Thymus (tissue), 14 donors: ENCODE measurements at places on chromosomes 7 and 10. TPM values are rescaled to one million over a fixed set of nuclear protein-coding genes. Genes with fewer than 3 reads are reported as not detected.

DNA sequence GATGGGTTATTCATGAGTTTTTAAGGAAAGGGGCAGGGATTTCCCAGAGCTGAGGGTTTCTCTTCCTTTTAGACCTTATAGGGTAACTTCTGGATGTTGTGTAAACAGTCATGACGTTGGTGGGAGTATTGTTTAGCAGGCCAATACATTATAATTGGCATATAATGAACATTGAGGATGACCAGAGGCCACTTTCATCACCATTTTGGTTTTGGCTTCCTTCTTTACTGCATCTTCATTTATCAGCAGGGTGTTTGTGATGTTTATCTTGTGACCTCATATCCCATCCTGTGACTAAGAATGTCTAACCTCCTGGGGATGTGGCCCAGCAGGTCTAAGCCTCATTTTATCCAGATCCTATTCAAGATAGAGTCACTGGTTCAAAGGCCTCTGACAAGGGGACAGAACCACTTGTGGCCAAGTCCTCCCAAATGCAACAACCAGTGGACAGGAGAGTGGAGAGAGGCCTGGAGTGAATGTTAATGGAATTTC, 77.3 kb upstream of the RPA3 start:
- no peak for DNase-seq
- no peaks in the 10 kb centered on the region for H3K36me3 ChIP-seq
- H3K4me3 ChIP-seq = no peak overlapping the region
- no peaks in the 10 kb centered on the region for H3K27me3 ChIP-seq
- no peaks in the 10 kb centered on the region for H3K4me1 ChIP-seq

SYT15 gene
- 2.6 TPM for polyA plus RNA-seq

LRRC18 gene
- polyA plus RNA-seq = 0.07 TPM

DNA sequence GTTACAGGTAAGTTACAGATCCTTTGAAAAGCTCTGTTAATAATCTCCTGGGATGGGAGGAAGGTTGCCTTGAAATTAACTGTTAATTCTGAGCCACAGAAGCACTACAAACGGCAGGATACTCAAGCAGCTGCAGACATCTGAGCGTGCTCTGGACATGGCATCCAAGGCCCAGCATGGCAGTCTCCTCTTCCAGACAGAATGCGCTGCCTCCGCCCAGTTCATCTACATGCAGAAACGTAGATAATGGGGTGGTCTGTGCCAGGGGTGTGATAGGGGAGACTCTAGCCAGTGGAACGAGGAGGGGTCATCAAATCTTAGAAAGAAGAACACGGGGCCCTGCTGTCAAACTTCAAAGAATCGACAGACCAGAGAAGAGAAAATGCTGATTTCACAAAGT, 13.8 kb downstream of the VIPR2 start:
- no peak overlapping the region for H3K4me3 ChIP-seq
- H3K27me3 ChIP-seq = no peaks in the 10 kb centered on the region
- DNase-seq = no peak
- no peaks in the 10 kb centered on the region for H3K4me1 ChIP-seq

- H3K4me1 ChIP-seq = no peaks in the 10 kb centered on the region
- no peaks in the 10 kb centered on the region for H3K27me3 ChIP-seq
- no peak for DNase-seq
- no peaks in the 10 kb centered on the region for H3K36me3 ChIP-seq
Measured at GRCh38 chr10:44627591-44628354, 242.9 kb upstream of the CXCL12 start.

CDNF gene
- polyA plus RNA-seq = 3.6 TPM

GRCh38 chr7:38367301-38367890, 94.0 kb upstream of the TARP start:
- peaks cover 19% of the 10 kb centered on the region for H3K4me1 ChIP-seq
- peak overlapping the region; percentile 90 for H3K27ac ChIP-seq
- peaks cover 7% of the 10 kb centered on the region for H3K36me3 ChIP-seq
- H3K4me3 ChIP-seq = no peak overlapping the region
- no peak for DNase-seq
- no peaks in the 10 kb centered on the region for H3K27me3 ChIP-seq

GRCh38 chr10:12390733-12391132, 41.4 kb downstream of the CAMK1D start:
- H3K27me3 ChIP-seq = no peaks in the 10 kb centered on the region
- no peak for DNase-seq
- H3K27ac ChIP-seq = no peak overlapping the region
- no peak overlapping the region for H3K4me3 ChIP-seq

DNA sequence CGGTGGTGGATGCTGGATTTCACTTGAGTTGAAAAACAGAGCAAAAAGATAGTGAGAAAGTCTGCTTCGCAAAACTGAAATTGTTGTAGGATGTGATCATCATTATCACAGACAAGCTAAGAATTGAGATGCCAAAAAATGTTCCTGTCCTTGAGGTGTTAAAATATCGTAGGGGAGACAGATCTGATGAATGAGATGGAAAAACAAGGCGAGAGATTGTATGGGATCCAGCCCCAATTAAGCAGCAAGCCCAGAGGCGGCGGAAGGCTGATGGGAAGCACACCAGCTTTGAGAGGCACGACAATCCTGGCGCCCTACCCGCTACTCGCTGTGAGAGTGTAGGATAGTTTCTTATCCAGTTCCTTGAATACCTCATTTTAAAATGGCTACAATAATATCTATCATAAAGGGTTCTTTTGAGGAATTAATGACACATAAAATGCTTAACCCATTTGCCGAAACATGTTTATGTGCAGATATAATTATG, 131.1 kb upstream of the PTN start:
- H3K27ac ChIP-seq = no peak overlapping the region
- H3K4me3 ChIP-seq = no peak overlapping the region
- H3K27me3 ChIP-seq = no peaks in the 10 kb centered on the region
- H3K4me1 ChIP-seq = no peaks in the 10 kb centered on the region

RAPGEF5 gene
- 6.1 TPM for polyA plus RNA-seq

DNA sequence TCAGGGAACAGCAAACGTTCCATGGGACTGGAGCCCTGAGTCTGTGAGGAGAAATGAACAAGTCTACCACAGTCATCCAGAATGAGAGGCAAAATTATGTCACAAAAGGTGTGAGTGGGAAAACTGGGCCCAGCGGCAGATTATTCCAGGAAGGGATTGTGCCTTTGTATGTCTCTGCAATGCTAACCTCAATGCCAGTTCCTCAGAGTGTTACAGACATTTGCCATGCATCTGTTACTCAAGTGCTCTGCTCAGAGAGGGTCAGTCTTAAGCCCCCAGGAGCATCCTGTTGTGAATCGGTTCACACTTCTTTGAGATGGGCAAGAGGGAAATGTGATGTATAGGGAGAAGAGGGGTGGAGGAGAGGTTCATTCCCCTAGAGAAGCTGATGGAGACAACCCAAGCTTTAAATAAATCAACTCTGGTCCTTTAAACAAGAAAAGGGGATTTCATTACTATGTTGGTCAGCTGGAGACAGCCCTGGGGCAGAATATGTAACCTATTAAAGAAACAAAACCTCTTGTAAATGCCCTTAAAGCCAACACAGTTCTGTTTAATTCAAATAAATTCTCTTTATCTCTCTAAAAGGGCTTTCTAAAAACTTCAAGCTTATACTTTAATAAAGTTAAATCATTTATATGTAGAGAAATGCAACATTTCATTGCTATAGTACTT, 85.9 kb upstream of the GRB10 start:
- H3K27me3 ChIP-seq = no peaks in the 10 kb centered on the region
- no peak overlapping the region for H3K27ac ChIP-seq
- H3K4me1 ChIP-seq = no peaks in the 10 kb centered on the region
- no peaks in the 10 kb centered on the region for H3K36me3 ChIP-seq
- DNase-seq = no peak

GRCh38 chr7:12949060-12949931, 261.9 kb downstream of the ARL4A start:
- no peak overlapping the region for H3K4me3 ChIP-seq
- no peaks in the 10 kb centered on the region for H3K27me3 ChIP-seq
- no peaks in the 10 kb centered on the region for H3K36me3 ChIP-seq
- no peaks in the 10 kb centered on the region for H3K4me1 ChIP-seq
- no peak overlapping the region for H3K27ac ChIP-seq

DNA sequence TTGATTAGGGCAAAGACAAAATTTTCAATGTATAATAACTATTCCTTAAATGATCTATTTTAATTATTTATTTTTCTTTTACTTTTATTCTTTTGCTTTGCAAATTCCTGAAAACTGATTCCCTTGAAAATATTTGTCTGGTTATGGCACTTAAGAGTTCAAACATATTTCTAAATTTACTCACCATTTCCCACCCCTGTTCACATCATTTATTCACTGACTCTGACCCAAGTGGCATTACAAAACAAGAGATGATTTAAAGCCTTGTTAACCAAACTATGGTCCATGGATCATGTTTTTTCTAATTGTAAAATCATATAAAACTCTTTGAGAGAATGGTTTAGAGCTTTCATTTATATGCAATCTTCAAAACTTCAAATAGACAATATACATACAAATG, 1256.1 kb upstream of the LRRN3 start:
- DNase-seq = no peak
- no peaks in the 10 kb centered on the region for H3K4me1 ChIP-seq
- H3K4me3 ChIP-seq = no peak overlapping the region
- no peak overlapping the region for H3K27ac ChIP-seq

DNA sequence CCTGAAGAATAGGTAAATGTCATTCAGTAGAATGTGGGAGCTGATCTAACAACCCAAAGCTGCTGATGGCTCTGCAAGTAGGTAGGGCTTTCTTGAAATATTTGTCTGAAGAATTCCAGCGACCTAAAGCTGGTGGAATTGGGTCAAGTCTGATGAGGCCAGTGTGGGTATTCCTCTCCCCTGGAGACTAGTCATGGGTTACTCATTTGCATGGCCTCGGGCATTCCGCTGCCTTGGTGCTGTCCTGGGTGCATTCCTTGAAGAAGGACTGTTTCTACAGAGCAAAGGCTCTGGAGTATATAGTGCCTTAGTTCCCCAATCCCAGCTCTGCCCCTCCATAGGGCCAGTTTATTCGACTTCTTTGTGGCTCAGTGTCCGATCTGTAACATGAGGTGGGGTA, 19.2 kb downstream of the PDK4 start:
- H3K27me3 ChIP-seq = no peaks in the 10 kb centered on the region
- H3K4me3 ChIP-seq = no peak overlapping the region
- DNase-seq = no peak
- H3K36me3 ChIP-seq = no peaks in the 10 kb centered on the region

- H3K4me3 ChIP-seq = no peak overlapping the region
- DNase-seq = no peak
- no peak overlapping the region for H3K27ac ChIP-seq
Measured at GRCh38 chr7:156402255-156402654, 238.3 kb upstream of the RNF32 start.

DNA sequence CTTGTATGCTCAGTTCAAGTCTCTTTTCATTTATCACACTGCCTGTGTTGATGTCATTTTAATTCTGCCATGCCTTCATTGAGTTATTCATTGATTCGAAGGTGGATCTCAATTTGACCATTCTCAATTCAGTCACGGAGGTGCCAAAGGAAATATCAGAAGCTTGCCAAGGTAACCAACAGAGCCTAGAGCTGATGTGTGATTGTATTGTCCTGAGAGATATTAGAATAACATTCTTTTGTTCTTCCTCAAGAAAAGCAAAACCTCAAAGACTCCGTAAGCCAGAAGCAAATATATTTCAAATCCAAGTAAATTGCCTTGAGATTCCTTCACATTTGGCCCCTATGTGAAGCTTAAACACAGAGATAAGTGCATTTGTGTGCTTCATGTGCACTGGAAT, 345.3 kb downstream of the CXCL12 start:
- H3K27ac ChIP-seq = no peak overlapping the region
- H3K36me3 ChIP-seq = no peaks in the 10 kb centered on the region
- no peaks in the 10 kb centered on the region for H3K4me1 ChIP-seq
- no peak overlapping the region for H3K4me3 ChIP-seq

- peaks cover 8% of the 10 kb centered on the region for H3K4me1 ChIP-seq
- peak overlapping the region; percentile 87 for H3K4me3 ChIP-seq
- H3K27ac ChIP-seq = no peak overlapping the region
- no peaks in the 10 kb centered on the region for H3K36me3 ChIP-seq
- DNase-seq = no peak
Measured at GRCh38 chr7:100539436-100540006, 518 bp downstream of the AGFG2 start.

IL6 gene
- polyA plus RNA-seq = 3.5 TPM

TBXAS1 gene
- 16.3 TPM for polyA plus RNA-seq

DNA sequence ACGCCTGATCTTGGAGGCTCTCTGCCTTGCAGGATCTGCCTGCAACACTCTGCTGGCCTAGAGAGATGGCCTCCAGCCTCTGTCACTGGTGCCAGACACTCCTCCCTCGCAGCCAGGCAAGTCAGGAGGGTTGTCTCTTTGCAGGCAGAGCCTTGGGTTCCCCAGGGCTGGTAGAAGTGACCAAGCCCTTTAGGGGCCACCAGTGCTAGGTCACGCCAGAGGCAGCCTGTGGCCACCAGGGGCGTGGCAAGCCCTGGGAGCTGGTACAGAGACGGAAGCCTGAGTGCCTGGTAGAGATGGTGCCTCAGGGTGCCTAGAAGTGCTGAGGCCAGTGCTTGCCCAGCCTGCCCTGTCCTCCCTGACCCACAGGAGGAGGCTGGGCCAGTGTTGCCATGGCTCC, 9.1 kb downstream of the ADCYAP1R1 start:
- H3K4me3 ChIP-seq = no peak overlapping the region
- no peaks in the 10 kb centered on the region for H3K36me3 ChIP-seq
- DNase-seq = no peak
- H3K27me3 ChIP-seq = no peaks in the 10 kb centered on the region

HHEX gene
- polyA plus RNA-seq = 13.5 TPM

GRCh38 chr7:51366172-51366728, 49.6 kb upstream of the COBL start:
- no peak overlapping the region for H3K4me3 ChIP-seq
- no peaks in the 10 kb centered on the region for H3K36me3 ChIP-seq
- no peak for DNase-seq
- H3K4me1 ChIP-seq = no peaks in the 10 kb centered on the region
- no peak overlapping the region for H3K27ac ChIP-seq
- H3K27me3 ChIP-seq = no peaks in the 10 kb centered on the region

- no peaks in the 10 kb centered on the region for H3K27me3 ChIP-seq
- H3K27ac ChIP-seq = no peak overlapping the region
- no peaks in the 10 kb centered on the region for H3K4me1 ChIP-seq
- no peaks in the 10 kb centered on the region for H3K36me3 ChIP-seq
- no peak overlapping the region for H3K4me3 ChIP-seq
Measured at GRCh38 chr7:7426676-7427075, 109.0 kb downstream of the COL28A1 start.

DRGX gene
- 0.30 TPM for polyA plus RNA-seq

- DNase-seq = no peak
- H3K4me3 ChIP-seq = no peak overlapping the region
- H3K36me3 ChIP-seq = no peaks in the 10 kb centered on the region
Measured at GRCh38 chr7:4434306-4434705, 247.8 kb upstream of the FOXK1 start.

- no peak overlapping the region for H3K4me3 ChIP-seq
- no peak overlapping the region for H3K27ac ChIP-seq
- no peaks in the 10 kb centered on the region for H3K27me3 ChIP-seq
- H3K36me3 ChIP-seq = no peaks in the 10 kb centered on the region
Measured at GRCh38 chr10:103197174-103197573, 4.1 kb upstream of the NT5C2 start.
